ENCODE measurements at places on chromosomes 4 and X.
A peak's percentile ranks its signal among the peaks of the same experiment; 100 is the strongest.

GRCh38 chr4:108624263-108625056 is 4.1 kb downstream of the RPL34 start:
- DNase-seq = no peak

- peak; percentile 98 for DNase-seq
Observed at GRCh38 chr4:89753601-89754066, 83.3 kb downstream of the SNCA start.

- no peak for DNase-seq
Observed at GRCh38 chr4:85408301-85408700, 66.6 kb upstream of the ARHGAP24 start.

DNA sequence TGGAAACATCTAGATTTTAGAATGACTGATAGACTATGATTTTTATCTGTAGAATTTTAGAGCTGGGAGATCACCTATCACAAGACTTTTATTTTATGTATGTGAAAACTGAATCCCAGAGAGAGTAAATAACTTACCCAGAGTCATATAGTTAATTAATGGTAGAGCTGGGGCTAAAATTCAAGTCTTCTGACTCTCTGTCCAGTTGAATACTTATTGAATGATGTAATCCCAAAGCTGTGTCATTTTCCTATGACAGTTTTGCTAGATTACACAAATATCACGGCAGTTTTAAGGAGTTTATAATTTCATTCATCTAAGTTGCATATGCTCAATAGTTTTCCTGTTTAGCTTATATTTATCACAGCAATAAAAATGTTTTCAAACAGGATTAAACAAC is 6.7 kb downstream of the NRK start:
- peak; percentile 19 for DNase-seq

- DNase-seq = no peak
Observed at GRCh38 chr4:90648791-90649190, 521.6 kb downstream of the CCSER1 start.

DNA sequence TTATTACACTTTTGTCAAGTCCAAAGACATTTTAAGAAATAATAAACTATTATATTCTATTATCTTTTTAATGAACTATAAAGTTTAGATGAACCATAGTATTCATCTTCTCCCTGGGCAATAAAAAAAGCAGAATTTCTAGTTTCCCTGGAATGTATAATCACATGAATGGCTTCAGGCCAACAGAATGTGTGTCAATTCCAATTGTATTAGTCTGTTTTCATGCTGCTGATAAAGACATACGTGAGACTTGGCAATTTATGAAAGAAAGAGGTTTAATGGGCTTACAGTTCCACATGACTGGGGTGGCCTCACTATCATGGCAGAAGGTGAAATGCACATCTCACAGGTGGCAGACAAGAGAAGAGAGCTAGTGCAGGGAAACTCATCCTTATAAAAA is 70.7 kb upstream of the ANXA10 start:
- no peak for DNase-seq

- DNase-seq = peak; percentile 52
Observed at GRCh38 chr4:26124753-26125321, 196.0 kb upstream of the RBPJ start.

- DNase-seq = peak; percentile 31
Observed at GRCh38 chr4:173231916-173232315, 63.3 kb downstream of the GALNT7 start.

- DNase-seq = no peak
Observed at GRCh38 chrX:113747274-113747973, 836.5 kb upstream of the HTR2C start.

GRCh38 chrX:15931362-15931761 is 76.7 kb upstream of the AP1S2 start:
- no peak for DNase-seq

- no peak for DNase-seq
Observed at GRCh38 chrX:133215017-133215416, 3.1 kb downstream of the TFDP3 start.

GRCh38 chr4:98744372-98745150 is 86.2 kb upstream of the TSPAN5 start:
- DNase-seq = no peak

DNA sequence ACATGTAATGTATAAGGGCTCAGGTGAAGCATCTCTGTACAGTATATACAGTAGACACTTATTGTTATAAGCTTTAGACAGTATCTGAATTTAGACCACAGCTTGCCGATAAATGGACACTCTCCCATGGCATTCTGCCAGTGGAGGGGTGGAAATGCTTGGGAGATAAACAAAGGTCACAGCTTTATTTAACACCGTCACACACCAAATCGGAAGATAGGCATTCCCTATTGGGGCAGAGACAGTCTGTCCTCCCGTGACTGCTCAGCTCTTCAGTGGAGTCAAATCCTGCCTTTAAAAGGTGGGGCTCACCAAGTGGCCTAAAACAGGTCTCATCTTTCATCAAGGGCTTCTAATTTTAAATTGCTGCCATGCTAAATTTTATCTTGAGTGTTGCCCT is 178.8 kb downstream of the CAMK2D start:
- no peak for DNase-seq

DNA sequence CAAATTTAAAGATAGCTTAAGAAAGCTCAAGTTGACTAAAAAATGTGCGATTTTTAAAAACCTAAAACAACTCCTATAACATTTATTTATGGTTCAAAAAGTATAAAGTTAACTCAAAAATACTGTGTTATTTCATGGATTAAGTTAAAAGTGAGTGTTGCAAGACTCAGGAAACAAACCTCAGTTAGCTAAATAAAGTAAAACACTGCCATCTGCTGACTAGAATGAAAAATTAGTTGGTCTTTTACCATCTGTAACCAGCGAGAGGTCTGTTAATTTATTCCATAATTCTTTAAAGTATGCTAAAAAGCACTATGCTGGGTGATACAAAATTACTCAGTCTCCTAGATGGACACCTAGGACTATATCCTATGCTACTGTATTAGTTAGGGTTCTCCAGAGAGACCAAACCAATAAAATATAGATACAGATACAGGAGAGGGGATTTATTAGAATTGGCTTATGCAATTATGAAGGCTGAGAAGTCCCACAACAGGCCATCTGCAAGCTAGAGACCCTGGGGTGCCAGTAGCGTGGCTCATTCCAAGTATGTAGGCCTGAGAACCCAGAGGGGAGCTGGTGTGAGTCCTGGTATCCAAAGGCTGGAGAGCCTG is 4.9 kb upstream of the WDFY3 start:
- DNase-seq = peak; percentile 90

All from adipocyte (in vitro differentiated cells).